ENCODE measurements at places on chromosomes 13 and 19. TPM values are rescaled to one million over a fixed set of nuclear protein-coding genes. Genes with fewer than 3 reads are reported as not detected.

- no peaks in the 10 kb centered on the region for H3K36me3 ChIP-seq
- H3K4me1 ChIP-seq: no peaks in the 10 kb centered on the region
Observed at GRCh38 chr19:45809643-45810159, 5.4 kb downstream of the RSPH6A start.

- no peak overlapping the region for H3K4me3 ChIP-seq
- no peak for DNase-seq
- no peaks in the 10 kb centered on the region for H3K4me1 ChIP-seq
- no peak overlapping the region for H3K27ac ChIP-seq
Observed at GRCh38 chr13:35630551-35631275, 154.2 kb upstream of the MAB21L1 start.

KCNN4 gene
- total RNA-seq: 4.3 TPM

SIGLEC5 gene
- 0.58 TPM for total RNA-seq

All from aorta (tissue), 5 donors.